ENCODE measurements at places on chromosomes 7 and 10.

GRCh38 chr10:82981137-82981723 lies 1106.2 kb downstream of the NRG3 start:
- no peak for DNase-seq

- no peak for DNase-seq
Observed at GRCh38 chr7:27670177-27670576, 7.5 kb upstream of the HIBADH start.

- peak; percentile 12 for DNase-seq
Observed at GRCh38 chr10:75379212-75379724, 22.3 kb downstream of the ZNF503 start.

DNA sequence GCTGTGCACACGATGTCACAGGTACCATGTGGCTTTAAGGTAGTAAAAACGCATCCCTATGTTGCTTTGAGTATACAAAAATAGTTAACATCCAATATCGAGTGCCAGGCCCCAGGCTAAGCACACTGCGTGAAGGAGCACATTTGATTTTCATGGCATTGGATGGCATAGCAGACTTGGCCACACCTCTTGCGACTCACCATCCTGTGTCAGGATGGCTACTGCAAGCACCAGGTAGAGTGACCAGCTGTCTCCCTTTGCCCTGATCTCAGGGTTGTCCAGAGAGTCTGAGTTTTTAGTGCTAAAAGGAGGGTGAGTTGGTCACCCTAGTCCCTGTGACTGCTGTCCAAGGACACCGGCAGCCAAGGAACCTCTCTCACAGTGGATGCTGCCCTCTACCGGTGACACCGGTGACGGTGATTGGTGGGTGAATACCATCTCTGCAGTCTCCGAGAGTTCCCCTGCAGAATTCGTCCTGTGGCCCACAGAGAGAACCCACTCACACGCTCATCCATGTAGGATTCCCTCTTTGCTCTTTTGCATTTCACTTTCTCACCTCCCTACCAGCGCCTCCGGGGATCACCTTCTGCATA lies 76.1 kb downstream of the BICC1 start:
- no peak for DNase-seq

GRCh38 chr7:151427705-151428377 lies 12.1 kb downstream of the CRYGN start:
- DNase-seq, result no peak

DNA sequence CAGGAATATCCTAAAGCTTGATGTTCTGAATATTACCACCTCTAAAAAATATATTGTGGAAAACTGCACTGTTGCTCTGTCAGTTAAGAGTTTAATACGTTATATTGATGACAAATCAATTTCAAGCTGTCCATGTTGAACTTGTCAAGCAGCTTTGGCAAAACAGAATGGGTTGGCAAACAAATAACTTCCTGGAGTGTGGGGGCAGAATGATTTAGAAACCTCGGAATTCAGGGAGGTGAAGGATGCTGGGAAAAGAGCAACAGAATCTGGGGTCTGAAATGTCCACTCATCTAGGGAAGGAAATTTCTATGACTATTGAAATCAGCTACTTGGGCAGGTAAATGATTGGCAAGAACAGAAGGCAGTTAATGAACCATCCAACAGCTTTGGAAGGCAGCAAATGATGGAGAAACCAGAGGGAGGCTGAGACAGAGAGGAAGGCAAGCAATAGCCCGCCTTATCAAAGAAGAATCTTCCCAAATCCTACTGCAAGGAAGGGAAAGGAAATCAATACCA lies 95.1 kb upstream of the PALS2 start:
- DNase-seq, result no peak

DNA sequence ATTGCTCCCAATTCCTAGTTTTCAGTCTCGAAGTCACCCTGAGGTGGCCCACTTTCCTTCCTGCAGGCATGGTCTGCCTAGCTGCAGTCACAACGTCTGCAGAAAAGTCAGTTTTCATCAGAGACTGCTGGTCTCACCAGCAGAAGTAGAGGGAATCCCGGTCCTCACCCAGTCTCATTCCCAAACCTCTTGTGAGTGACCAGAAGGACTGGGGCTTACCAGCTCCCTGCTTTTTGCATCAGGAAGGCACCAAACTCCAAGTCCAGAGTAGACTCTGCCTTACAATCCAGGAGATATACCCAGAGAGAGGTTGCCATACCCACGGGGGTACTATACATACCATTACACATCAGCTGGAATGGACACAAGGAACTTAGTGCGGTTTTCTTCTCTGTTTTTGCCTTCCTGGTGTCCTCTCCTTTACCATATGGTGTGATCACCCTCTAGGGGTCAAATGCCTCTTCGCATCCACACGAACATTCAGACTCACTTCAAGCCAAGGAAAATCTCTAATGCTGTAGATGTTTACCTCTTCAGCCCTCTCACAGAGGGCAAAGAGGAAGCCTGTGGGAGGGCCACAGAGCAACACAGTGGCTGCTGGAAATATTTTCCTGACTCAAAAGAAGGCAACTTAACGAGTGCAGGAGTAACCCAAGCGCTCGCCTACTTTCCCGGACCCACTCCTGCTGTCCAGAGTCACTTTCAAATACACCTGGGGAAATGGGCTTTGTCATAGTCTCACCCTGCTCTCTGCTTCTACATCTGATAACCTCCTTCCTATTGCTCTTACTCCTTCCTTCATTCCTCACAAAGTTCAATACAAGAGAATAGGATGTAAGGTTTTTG lies 220.9 kb downstream of the C7orf25 start:
- DNase-seq, result no peak

- no peak for DNase-seq
Observed at GRCh38 chr10:63355682-63356081, 110.1 kb downstream of the JMJD1C start.

DNA sequence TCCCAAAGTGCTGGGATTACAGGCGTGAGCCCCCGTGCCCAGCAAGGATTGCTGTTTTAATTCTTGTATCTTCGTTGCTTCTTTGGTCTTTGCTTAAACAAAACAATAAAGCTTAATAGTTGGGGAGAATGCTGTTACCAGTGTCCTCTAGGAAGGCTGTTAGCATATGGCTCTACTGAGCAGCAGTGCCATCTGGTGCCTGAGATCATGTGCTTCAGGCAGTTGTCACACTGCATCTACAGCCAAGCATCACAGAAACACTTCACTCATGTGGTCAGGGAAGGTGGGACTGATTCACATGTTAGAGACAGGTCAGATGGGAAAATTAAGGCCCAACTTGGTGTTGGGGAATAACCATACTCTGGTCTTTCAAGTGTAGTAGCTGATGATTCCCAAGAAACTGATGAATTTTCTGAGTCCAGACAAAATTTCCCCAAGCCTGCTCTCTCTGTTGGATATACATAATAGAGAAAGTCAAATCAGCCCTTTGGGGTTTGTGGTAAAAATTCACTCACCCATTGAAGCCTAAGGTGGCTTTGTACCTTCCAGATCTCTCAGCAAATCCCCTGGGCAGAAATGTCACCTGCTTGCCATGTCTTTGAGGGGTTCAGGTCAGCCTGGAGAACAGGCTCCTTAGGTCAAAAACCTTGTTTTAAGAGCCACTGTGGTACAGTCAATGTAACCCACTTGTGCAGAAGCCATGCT lies 28.4 kb downstream of the UBE2D4 start:
- DNase-seq, result no peak

DNA sequence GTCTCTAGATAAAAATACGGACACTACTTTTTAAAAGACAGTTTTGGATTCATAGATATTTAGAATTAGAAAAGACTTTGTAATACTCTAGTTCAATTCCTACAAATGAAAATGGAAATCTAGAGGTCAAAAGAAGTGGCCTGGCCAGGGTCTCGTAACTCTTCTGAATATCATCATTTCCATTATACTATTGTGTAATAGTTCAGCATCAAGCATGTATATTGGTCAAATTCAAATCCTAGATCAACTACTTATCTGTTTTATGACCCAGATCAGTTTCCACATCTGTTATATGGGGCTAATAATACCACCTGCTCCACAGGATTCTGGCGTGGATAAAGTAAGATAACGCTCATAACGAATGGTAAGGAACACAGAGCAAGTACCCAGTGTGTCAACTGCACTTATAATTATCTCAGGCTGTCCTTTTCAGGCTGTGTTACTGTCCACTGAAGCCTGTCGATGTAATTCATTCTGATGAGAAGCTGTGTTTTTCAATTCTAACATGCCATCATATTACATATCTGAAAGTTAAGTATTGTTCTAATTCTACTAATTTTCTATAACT lies 54.3 kb downstream of the ARHGAP21 start:
- DNase-seq, result no peak

DNA sequence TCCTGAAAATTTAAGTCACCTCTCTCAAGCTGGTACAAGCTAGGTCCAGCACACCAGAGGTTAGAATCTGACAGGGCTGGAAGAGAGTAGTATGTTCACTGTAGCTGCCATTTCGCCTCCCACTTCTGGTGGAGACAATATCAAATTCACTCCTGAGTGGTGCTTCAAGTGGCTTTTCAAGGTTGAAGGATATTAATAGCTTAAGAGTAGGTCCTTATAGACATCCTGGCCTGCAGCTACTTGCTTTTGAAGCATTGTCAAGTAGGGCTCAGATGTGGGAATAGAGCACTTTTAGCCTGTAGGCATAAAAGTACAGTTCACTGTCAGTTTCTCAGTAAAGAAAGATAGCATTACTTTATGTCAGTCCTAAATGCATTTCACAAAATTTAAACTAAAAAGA lies 270.5 kb upstream of the PLPP4 start:
- DNase-seq, result no peak

DNA sequence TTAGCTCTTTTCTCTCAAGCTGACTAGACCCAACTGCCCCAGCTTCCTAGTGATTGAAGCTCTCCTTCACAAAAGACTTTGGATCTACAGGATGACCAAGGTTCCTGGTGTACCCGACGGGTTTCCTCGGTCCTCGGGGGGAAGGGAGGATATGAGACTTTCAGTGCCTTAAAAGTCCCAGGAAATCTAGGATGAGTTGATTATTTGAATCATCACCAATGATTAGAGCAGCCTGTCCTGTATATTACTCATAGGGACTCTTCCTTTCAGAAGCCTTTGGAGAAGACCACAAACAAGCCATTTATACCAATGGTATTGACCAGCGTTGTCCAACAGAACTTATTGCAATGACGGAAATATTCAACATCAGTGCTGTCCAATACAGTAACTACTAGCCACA lies 6.1 kb upstream of the ACTA2 start:
- DNase-seq, result no peak

DNA sequence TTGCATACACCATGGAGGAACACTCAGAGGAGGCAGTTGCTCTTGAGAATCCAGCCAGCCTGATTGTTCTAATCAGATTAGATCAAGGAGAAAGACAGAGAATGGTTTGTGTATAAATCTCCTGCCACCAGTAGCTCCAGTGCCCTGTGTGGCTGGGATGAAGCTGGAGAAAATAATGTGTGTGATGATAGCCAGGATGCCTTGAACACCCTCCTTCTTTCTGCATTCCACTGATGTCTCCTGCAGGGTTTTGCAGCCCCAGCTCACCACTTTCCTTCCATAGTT lies 614.7 kb upstream of the FOXK1 start:
- no peak for DNase-seq

- DNase-seq, result no peak
Observed at GRCh38 chr10:3263082-3263481, 90.5 kb upstream of the PITRM1 start.

DNA sequence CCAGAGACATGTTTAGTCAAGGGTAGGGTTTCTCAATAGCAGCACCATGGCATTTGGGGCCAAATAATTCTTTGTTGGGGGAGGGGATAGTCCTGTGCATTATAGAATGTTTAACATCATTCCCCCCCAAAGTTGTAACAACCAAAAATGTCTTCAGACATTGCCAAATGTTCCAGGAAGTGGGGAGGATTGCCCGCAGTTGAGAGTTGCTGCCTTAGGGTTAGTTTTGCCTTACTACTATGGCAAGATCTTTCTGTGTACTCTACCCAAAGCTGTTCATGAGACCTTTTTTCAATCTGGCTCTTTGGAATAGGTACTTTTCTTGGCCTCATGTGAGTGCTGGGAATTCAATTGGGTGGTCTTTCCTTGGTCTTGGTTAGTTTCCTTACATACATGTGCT lies 34.1 kb downstream of the SAMD8 start:
- DNase-seq, result no peak

DNA sequence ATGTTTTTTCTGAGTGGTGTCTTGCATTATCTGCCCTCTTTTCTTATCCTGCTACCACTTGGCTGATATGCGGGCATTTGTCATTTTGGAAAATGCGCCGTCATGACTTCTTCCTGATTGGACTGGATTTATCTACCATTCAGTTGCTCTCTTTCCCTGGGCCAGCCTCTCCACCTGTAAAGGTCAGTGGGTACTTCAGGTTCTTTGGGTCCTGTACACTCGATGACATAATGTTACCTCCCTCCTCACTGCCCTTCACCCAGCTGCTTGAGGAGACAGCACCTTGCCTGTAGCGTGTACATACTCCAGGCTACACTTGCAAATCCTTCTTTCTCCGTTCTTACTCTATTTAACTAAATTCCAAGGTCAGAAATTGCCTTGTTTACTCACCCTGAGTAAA lies 83.7 kb downstream of the RBM33 start:
- DNase-seq, result no peak

DNA sequence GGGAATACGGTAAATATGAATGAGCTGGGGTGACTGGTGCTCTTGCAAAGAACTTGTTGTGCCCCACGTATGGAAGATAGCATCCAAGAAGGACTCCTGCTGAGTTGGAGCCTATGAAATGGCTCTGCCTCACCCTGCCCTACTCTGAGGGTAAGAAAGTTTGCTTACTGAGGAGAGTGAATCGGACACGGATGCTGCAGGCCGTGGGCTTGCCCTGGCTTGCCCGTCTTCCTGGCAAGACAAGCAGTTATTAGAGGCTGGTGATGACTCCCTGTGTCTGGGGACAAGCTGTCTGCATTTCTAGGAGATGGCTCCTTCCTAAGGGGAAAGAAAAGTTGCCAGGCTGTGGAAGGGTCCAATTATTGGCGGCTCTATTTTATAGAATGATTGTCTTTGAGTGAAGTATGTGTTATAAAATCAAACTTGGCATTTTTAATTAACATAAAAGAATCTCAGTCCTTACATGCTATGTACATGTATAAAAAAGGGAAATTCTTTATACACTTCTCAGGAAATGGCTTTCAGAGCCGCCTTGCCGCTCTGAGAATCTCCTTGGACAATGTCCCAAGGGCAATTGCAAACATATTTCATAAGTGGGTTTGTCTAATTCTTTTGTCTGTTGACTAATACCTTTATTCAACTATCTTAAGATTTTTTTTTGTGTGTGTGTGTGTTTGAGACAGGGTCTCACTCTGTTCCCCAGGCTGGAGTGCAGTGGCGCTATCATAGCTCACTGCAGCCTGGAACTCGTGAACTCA lies 64.6 kb downstream of the CYP26A1 start:
- DNase-seq, result no peak

DNA sequence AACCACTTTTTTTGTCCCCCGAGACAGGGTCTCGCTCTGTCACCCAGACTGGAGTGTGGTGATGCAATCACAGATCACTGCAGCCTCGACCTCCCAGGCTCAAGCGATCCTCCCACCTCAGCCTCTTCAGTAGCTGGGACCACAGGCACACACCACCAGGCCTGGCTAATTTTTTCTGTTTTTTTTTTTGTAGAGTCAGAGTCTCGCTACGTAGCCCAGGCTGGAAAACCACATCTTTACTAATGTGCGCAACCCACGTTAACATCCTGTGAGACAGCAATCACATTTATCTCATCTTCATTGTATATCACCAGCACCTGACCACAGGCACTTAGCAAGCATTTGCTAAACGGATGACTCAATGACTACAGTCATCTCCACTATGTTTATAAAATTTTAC lies 77.8 kb upstream of the ATP6V0A4 start:
- no peak for DNase-seq

GRCh38 chr10:84837877-84838276 lies 509.5 kb downstream of the CCSER2 start:
- DNase-seq, result no peak

Data from NCI-H2081 treated with DMSO at 0.1 percent for 48 hours (cell line).